Bronchus fibroblast of lung (primary cell): ENCODE measurements at places on chromosomes 1 and 21. TPM values are rescaled to one million over a fixed set of nuclear protein-coding genes. Genes with fewer than 3 reads are reported as not detected.

Gene TSPAN1
- 0.89 and 1.0 TPM in 2 replicates for total RNA-seq

Gene ANXA9
- total RNA-seq, result 0.17 and 0.30 TPM in 2 replicates

Gene SELP
- not detected in 2 replicates for total RNA-seq

Gene OR2T33
- total RNA-seq, result not detected in 2 replicates

Gene FAM72C
- total RNA-seq, result 2.5 and 3.4 TPM in 2 replicates

Gene TOMM40L
- 8.4 and 9.8 TPM in 2 replicates for total RNA-seq

Gene HHAT
- 1.3 and 1.5 TPM in 2 replicates for total RNA-seq

Gene SLC44A5
- under 0.01 TPM in 1 of 2 replicates, not detected in the other for total RNA-seq

Gene SYT14
- total RNA-seq, result under 0.01 TPM in 2 replicates

Gene CCDC30
- total RNA-seq, result under 0.01 and 0.34 TPM in 2 replicates

Gene RAB42
- 6.2 and 7.4 TPM in 2 replicates for total RNA-seq

Gene KIF26B
- total RNA-seq, result 0.59 and 1.0 TPM in 2 replicates

Gene S100A1
- 0.15 TPM in 1 of 2 replicates, not detected in the other for total RNA-seq

Gene YTHDF2
- 47.6 and 49.2 TPM in 2 replicates for total RNA-seq

Gene TIE1
- 0.34 and 1.2 TPM in 2 replicates for total RNA-seq

Gene RXFP4
- total RNA-seq, result not detected in 2 replicates

Gene ZSWIM5
- 0.15 and 0.17 TPM in 2 replicates for total RNA-seq

Gene TAL1
- not detected in 2 replicates for total RNA-seq

Gene PDZK1
- under 0.01 and 0.30 TPM in 2 replicates for total RNA-seq

Gene SLAMF1
- total RNA-seq, result not detected in 2 replicates

Gene OR10Z1
- not detected in 2 replicates for total RNA-seq

Gene GJC2
- total RNA-seq, result 1.9 and 2.4 TPM in 2 replicates

Gene NT5C1A
- total RNA-seq, result not detected in 2 replicates

Gene TLCD4
- total RNA-seq, result 0.30 and 0.84 TPM in 2 replicates

Gene TNFRSF8
- total RNA-seq, result not detected in 2 replicates

Gene NFASC
- 0.15 and 1.2 TPM in 2 replicates for total RNA-seq

Gene DMRTA2
- total RNA-seq, result not detected in 2 replicates

Gene TMPRSS15
- not detected in 2 replicates for total RNA-seq

Gene AADACL3
- total RNA-seq, result not detected in 2 replicates
